Dorsolateral prefrontal cortex (tissue), 122 donors: ENCODE measurements at places on chromosomes 3 and 15.
A peak's percentile ranks its signal among the peaks of the same experiment; 100 is the strongest.

DNA sequence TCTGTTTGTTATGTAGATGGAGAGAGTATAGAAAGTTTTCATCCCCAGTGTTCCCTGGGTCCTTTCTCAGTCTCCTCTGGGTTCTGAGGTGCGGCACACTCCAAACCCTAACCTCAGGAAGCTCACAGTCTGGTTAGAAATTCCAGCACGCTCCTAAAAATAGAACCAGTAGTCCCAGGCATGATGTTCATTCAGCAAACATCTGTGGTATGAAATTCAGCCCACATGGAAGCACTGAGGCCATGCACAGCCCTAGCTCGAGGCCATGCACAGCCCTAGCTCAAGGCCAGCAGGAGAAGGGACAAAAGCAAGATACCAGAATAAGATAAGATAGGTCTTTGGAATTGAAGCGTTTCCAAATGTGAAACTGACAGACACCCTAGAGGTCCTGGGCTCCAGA is 82.3 kb upstream of the OXTR start:
- no peak for DNase-seq

DNA sequence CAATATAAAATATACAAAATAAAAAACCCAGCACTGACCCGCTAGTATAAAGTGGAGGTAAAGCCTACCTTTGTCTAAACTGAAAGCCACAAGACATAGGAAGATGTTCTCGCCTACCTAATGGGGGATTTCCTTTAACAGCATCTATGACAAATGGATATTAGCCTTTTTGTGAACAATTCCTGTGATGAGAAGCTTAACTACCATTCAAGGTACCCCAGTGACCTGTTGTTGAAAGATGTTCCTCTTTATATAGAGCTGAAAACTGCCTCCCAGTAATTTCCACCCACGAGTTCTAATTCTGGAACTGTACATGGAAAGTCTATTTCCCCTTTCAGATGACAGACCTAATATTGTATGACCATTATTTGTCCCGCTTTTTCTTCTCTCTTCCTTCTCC is 109.8 kb upstream of the RASGRP1 start:
- no peak for DNase-seq

GRCh38 chr3:13461169-13462124 is 18.7 kb upstream of the HDAC11 start:
- DNase-seq, result no peak

- DNase-seq, result no peak
Measured at GRCh38 chr15:90618330-90619125, 88.8 kb downstream of the CRTC3 start.

DNA sequence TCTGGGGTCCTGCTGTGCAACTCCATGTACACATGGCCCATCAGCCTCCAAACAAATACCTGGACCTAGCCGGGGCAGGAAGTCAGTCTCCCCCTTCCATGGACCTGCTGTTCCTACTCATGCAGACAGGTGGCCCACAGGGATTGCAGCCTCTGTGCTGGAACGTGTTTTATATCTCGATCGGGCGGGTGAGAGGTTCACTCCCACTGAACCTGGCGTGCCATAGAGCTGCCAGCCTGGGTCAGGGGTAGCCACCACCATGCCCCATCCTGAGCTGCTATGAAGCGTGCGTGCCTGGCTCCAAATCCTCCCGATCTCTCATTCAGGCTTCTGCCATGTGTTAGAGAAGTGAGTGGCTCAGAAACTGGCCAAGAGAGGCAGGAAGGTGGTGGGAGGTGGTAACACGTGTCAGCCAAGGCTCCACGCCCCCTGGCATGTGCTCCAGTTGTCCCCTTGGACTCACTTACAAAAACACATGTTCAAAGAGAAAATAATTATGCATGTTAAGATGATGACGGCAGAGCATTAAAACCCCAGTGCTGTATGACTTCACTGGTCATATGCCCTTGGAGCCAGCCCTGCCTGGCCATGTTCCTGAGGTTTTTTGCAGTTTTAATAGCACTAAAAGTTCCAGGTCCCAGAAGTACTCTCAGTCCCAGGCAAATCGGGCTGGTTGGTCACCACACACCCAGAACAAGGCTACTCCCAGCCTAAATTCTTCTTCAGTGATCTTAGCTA is 30.6 kb downstream of the CTSH start:
- DNase-seq, result peak; percentile 35

DNA sequence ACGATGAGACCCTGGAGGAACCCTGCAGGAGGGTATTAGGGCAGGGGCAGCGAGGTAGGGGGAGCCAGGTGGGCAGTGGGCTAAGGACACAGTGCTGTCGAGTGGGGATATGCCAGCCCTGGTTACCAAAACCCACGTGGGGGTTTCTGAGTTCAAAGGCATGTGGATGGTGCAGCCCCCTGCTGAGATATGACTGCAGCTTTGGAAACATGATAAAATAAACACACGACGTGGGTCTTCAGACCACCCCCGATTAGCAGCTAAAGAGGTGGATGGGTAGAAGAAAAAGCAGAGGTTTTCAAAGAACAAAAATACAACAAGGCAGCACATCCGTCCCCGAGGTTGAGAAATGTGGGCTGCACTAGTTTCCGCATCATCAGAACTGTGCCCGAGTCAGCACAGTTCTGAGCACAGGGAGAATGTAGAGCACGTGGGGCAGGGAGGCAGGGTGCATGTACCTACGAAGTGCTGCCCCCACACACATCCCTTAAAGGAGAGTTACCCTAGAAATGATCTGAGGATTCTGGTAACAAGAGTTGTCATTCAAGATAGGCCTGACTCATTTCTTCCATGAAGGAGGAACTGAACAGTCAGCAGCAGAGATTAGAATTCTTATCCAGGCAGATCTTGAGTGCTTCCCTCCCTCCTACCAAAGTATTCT is 121.3 kb downstream of the RPLP1 start:
- DNase-seq, result no peak

DNA sequence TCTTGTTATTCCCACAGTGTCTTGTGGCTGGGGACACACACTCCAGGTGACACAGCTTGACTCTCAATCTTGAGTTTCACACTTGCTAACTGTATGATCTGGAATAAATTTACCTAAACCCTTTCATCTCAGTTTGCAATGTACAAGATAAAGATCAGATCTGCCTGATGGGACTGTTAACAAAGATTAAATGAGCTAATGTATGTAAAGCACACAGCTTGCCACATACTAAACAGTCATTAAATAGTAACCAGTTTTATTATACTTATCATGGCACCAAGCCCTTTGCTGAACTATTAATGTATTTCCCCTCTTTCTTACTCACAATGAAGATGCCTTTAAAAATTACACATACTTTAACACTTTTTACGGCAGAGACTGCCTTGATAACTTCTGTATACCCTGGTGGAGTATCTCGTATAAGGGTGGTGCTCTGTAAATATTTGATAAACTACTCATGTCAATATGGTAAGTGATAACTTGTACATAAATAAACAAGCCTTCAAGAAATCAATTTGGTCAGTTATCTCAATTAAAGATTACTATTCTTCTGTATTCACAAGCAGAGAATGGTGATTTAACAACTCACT is 184.5 kb downstream of the STAG1 start:
- DNase-seq, result no peak

DNA sequence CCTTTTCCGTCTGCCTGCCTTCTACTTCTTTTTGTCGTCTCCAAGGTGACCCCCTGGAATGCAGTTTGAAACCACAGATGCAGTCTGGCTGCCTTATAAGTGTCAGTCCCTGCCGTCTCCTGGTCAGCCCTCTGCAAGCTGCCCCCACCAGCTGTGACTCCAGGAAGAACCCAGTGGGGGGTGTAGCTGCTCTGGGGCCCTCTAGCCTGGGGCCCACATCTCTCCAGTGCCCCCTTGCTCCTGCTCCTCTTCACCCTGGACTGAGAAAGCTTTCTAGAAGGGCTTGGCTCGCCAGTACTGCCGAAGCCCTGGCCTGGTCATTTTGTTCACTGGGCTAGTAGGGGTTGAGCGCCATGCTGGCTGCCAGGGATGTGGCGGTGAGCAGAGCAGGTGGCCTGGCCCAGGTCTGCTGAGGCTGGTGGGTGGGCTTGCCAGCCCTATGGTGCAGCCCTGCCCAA is 21.3 kb downstream of the SYNM start:
- DNase-seq, result no peak

GRCh38 chr3:198081421-198081844 is 121.4 kb downstream of the LMLN start:
- no peak for DNase-seq

- no peak for DNase-seq
Measured at GRCh38 chr15:93152360-93152759, 63.3 kb upstream of the RGMA start.

GRCh38 chr3:47128137-47128536 is 35.8 kb downstream of the SETD2 start:
- no peak for DNase-seq

- no peak for DNase-seq
Measured at GRCh38 chr3:21781355-21781754, 30.3 kb upstream of the ZNF385D start.

DNA sequence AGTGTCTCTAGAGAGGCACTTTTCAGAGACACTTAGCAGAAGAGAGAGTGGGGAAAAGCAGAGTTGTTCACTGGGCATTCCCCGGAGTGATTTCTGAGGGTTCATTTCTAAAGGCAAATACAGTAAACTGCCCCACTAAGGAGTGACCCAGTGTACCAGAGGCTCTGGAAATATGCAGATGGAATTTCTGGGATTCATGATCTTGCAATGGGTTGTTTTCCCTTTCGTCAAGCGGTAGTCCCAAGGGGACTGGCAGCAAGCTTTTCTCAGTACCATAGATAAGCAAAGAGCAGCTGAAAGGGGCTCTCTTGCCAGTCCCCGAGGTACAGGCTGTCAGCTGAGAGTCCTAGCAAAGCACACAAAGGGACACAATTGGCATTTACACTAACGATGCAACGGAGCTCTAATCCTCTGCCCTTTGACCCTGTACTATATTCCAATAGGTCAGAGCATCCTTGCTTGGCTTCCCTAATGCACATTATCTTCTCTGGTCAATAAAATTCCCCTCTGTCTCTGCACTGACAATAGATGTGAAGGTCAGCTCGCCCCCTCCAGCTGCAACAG is 155.6 kb downstream of the SEMA6D start:
- no peak for DNase-seq

DNA sequence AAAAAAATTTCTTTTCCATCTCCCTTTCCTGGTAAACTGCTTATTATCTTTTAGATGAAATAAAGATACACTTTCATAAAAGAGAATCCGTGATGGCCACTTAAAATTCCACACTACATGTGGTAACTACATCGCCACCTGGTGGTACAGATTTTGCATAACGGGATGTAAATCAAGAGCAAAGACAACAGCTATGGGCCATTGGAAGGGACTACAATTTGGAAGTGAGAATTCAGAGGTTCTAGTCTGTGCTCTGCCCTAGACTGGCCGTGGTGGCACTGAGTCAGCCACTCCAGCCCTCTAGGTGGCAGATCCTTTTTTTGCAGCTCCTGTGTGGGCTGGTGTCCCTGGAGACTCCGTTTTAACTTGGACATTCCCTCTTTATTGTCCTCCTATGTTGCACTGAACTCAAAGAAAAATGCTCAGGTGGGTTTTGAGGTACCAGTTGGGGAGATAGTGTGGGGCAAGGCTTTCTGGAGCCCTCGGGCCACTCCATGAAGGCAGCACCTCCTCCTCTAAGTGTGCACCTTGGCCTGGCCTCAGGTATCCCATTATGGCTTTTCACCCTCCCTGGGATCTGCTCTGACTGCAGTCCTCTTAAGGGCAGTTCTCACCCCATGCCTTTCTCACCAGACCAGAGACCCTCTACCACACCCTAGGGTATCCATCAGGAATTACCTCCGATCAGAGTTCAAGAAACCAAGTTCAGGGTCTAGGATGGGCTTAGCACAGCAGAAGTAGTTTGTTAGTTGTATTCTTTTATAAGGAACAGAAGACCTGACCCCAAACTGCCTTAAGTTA is 54.9 kb downstream of the SPSB4 start:
- peak; percentile 73 for DNase-seq

- no peak for DNase-seq
Measured at GRCh38 chr15:52788099-52788986, 1.8 kb downstream of the ONECUT1 start.

- DNase-seq, result no peak
Measured at GRCh38 chr3:81936817-81937216, 175.4 kb upstream of the GBE1 start.

DNA sequence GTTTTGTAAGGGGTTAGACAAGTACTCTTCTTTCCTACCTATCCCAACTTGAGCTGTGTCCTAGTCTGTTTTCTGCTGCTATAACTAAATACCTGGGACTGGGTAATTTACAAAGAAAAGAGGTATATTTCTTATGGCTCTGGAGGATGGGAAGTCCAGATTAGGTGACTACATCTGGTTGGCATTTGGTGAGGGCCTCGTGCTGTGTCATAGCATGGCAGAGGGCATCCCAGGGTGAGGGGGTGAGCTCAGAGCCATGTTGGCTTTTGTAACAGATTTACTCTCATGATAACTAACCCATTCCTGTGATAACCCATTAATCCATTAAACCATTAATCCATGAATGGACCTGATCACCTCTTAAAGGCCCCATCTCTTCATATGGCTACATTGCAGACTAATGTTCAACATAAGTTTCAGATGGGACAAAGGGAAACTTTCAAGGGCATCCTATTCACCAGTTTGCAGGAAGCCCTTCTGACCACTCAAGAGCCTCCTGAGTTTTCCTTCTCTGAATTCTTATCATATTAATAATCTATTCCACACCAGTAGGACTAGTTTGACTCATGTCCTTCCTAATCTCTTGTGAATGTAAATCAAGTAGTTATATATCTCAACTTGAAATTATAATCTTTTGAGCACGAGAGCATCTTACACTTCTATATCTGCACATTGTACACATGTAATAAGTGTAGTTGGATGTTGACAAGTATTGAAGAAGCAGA is 185.7 kb upstream of the ZPLD1 start:
- DNase-seq, result no peak

DNA sequence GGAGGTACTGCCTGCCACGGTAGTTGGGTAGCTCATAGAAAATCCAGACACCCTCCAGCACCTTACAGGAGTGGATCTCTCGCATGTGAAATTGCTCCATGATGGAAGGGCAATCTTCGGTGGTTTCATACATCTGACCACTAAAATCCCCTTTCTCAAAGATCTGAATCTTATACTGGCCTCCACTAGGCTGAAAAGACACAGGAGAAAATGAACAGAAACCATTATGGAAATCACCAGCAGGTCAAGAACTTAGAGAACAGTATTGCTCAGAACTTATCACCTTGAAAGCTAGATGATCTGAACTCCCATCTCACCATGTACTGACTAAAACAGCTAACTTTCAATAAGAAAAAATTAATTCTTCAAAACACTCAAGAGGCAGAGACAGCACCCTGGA is 5.4 kb downstream of the CRYGS start:
- DNase-seq, result no peak

- no peak for DNase-seq
Measured at GRCh38 chr15:68598171-68599152, 19.7 kb downstream of the CORO2B start.

DNA sequence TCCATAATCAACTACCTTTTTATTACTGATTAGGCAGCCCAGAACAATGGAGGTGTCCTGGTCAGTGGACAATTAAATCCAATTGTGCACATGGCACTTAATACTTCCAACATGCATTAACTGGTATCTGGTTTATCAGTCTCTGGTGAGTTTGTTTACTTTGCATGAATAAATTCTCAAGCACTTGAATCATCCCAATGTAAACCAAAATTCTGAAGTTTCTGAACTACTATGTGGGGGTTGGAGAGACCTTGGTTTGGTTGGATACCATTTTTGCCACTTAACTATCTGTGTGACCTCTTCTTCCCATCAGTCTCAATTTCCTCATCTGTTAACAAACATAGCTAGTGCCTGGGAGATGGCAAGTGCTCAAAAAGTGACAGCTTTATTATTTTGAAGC is 70.5 kb upstream of the MAP4 start:
- no peak for DNase-seq

GRCh38 chr3:99659032-99659431 is 20.6 kb downstream of the COL8A1 start:
- no peak for DNase-seq
